ENCODE measurements at places on chromosomes 1 and 21.

DNA sequence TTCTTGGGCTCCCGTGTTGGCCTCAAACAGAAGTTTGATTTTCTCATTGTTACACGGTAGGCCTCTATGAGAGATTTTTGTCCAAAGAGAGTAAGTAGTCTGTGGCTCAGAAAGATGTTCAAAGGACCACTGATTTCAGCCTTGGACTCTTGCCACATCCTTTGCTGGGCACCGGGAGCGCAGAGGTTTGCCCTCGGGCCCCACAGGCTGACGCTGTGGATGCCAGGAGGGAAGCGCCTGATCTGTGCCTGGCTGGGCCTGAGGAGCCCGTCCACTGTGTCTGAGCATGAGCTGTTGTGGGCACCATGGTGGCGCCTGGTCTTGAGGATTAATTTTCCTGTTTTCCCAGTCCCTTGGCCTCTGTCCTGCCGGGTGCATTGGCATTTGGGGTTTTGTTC lies 52.3 kb downstream of the PCNT start:
- DNase-seq: no peak

- no peak for DNase-seq
Observed at GRCh38 chr21:34882719-34883131, 166.4 kb downstream of the RUNX1 start.

- DNase-seq: peak; percentile 71
Observed at GRCh38 chr1:203325026-203325417, 19.7 kb downstream of the BTG2 start.

DNA sequence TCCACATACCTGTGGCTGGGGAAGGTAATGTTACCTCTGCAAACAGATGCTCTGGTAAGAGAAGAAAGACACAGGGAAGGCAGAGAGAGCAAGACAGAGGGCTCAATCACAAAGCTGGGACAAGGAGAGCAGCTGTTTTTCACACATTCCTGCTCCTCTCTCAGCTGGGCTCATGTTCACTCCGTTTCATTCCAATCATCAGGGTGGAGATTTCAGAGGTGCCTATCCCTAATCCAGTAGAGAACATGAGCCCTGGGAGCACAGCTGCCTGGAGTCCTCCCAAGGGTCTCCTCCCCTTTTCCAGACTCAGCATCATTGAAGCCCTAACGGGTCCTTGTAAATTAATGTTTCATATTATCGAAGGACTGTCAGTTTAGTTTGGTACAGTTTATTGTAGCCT lies 19.4 kb downstream of the GADD45A start:
- DNase-seq: no peak

GRCh38 chr1:84319662-84320061 lies 18.2 kb downstream of the SAMD13 start:
- DNase-seq: no peak

- DNase-seq: no peak
Observed at GRCh38 chr1:16165548-16165947, 9.7 kb upstream of the EPHA2 start.

DNA sequence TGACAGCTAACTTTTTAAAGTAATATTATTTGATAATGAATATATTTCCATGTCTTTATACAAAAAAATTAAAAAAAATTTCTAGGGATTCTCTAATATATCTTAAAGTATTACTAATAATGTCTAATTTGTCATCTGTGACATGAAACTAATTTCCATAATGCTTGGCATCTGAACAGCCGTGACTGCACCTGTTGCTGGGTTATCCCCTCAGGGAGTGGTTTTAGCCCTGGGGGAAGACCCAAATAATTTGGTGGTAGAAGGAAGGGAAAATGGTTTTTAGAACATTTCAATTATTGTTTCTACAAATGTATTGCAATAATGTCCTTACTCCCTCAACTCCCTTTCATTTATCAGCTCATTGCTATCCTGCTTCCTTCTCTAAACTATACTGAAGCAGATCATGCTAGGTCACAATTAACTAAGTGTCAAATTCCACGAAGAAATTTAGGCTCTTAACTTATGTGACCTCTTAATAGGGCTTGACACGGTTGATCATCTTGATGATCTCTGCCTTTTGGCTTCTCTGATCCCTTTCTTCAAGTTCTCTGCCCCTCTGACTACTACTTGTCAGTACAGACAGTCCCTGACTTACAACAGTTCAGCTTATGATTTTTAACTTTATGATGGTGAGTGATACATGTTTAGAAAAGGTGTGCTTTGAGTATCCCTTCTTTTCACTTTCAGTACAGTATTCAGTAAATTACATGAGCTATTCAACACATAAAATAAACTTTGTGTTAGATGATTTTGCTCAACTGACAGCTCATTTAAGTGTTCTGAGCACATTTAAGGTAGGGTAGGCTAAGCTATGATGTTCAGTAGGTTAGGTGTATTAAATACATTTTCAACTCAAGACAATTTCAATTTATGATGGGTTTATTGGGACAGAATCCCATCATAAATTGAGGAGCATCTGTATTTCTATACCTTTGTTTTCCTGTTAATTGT lies 26.4 kb upstream of the DPH5 start:
- no peak for DNase-seq

- DNase-seq: peak; percentile 19
Observed at GRCh38 chr1:173503391-173503790, 26.3 kb downstream of the PRDX6 start.

DNA sequence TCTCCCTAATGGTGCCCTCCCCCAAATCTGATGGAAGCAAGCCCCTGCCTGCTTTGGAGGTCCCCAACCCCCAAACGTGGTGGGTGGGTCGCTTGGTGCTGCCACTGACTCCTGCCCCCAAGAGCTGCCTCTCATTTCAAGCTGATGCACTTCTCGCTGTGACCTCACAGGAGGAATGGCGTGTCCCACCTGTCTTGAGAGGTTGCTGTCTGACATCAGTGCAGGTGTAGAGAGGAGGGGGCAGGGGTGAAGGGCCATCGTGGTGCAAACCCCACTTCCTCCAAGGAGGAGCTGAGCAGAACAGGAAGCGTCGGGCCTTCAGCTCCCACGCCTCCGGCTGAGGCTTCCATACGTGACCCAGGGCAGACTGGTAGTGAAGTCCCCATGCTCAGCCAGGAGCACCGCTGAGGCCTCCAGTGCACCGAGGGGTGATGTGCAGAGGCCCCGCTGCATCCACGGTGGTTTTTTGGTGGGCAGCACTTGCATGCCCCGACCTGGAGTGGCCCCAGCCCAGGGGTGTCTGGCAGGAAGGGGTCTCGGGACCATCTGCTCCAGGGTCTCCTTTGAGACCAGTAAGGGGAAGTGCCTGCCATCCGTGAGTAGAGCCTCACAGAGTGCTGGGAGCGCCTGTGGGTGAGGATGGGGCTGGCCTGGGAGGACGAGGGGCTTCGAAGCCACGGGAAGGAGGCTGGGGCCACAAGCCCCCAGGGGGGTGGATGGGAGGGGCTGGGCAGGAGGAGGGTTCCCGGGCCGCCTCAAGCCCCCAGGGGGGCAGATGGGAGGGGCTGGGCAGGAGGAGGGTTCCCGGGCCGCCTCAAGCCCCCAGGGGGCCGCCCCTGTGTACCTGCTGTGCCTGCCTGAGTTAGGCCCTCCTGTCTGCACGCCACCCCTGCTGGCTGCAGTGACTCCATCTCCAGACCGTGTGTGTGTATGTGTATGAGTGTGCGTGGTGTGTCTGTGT lies 39.8 kb downstream of the WDR4 start:
- no peak for DNase-seq

GRCh38 chr1:114078116-114078515 lies 75.6 kb downstream of the SYT6 start:
- no peak for DNase-seq

DNA sequence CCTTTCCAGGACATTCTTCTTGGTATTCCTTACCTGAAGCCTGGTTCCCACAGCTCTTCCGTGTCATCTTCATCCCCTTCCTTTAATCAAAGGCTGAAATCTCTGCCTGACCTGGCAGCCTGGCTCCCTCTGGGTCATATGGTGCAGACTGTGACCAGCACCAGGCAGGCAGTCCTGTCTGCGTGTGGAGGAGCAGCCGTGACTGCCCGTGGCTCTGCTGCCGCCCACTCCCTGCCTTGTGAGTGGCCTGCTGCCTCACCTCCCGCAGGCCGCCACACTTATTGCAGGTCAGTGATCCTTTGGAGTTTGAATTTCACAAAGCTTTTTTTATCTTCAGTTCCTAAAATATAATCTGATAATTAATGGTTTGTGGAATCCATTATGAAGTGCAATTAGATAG lies 36.2 kb upstream of the EPHA8 start:
- DNase-seq: peak; percentile 68

GRCh38 chr1:55252942-55253589 lies 37.9 kb upstream of the USP24 start:
- no peak for DNase-seq

GRCh38 chr1:166164995-166165660 lies 1.7 kb downstream of the FAM78B start:
- DNase-seq: no peak

- no peak for DNase-seq
Observed at GRCh38 chr1:196650403-196650802, 1.4 kb upstream of the CFH start.

GRCh38 chr21:23861911-23862504 lies 1745.3 kb downstream of the MRPL39 start:
- DNase-seq: no peak

DNA sequence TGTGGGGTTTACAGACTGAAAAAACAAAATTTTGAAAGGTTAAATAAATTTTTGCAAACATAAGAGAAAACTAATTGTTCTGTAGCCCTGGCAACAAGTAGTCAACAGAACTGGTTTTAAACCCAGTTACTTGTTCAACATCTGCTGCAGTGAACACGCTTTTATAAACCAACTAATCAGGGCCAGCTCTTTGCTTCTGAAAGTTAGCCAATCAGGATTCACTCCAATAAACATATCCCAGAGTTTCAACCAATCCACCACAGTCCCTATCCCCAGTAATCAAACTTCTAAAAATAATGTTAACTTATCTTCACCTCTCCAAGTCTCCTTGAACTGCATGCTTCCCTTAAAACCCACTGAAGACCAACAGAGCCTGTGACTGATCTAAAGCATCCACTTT lies 306.6 kb downstream of the CTH start:
- no peak for DNase-seq

DNA sequence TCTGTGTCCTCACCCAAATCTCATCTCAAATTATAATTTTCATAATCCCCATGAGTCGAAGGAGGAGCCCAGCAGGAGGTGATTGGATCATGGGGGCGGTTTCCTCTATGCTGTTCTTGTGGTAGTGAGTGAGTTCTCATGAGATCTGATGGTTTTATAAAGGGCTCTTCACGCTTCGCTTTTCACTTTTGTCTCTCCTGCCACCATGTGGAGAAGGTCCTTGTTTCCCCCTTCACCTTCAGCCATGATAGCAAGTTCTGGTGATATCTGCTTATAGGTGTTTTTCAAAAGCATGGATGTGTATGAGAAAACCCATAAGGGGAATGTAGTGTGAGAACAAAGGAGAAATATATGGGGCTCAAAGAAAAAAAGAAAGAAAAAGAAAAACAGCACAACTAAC lies 405.9 kb upstream of the RGS18 start:
- no peak for DNase-seq

DNA sequence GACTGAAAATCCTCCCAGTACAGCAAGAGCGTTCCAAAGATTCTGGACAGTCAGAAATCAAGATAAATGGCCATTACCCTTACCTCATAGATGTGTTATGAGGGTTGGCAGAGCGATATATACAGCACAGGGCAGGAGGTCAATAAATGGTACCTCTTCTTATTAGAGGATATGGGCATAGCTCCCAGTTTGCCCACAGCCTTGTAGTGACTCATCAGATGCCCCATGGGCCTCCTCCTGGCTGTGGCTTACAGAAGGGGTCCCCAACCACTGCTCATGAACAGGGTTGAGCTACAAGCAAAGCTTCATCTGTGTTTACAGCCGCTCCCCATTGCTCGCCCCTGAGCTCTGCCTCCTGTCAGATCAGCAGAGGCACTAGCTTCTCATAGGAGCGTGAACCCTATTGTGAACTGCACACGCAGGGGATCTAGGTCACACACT lies 7.3 kb upstream of the IFNGR2 start:
- DNase-seq: no peak

DNA sequence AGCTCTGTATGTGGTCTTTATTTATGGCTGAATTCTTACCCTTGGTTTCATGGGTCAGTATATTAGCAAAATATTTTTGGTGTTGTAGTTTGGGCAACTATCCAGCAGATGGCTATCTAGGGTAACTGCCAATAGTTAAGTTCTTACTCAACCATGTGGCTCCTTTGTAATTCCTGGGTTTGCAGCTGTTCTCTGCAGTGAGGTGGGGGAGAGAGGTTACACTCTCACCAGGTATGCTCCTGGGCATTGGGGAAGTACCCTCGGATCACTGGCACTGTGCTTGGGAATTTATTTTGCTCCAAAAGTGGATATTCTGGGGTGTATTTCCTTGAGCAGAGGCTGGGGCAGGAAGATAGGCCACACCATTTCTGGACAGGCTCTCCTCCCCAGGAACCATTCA lies 436.7 kb upstream of the TMPRSS15 start:
- DNase-seq: peak; percentile 2

DNA sequence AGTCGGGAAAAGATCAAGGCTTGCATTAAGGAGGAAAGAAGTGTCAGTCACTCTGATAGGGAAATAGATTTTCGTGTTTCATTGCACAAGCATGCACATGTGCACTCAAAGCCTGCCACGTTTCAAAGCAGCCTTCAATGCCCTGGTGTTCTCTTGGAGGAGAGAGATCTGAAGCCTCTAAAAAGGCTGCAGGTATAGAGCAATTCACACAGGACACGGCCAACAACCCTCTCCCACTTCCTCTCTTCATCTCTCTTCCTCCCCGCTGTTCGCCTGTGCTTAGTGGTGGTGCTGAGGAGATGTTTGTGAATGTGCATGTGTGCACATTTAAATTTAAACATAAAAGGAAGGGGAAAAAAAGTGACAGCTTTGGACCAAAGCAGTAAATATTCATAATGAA lies 117.7 kb downstream of the NUF2 start:
- no peak for DNase-seq

DNA sequence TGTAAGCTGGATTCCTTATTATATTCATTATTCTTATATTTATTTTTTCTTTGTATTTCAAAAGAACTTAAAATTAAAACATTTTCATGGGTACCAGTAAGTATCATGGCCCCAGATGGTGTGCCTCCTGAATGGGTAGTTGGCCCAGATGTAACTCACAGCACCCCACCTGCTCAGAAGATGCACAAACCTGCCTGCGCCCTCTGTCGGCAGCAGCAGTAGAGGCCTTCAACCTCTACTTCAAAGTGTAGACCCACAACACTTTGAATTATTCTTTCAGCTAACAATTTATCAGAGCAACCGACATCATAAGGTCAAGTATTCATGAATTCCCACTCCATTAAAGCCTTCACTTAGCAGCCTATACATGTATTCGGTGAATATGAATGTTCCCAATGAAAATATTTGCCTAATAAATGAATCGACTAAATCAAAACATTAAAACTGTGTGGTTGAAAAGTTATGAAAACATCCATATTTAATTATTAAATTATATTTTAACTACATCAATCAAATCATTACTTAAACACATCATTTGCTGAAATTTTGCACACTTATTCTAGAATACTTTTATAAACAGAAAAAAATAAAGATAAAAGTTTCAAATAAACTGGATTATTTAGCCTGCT lies 25.4 kb downstream of the PIGM start:
- DNase-seq: peak; percentile 83

GRCh38 chr1:74715236-74715502 lies 17.7 kb downstream of the CRYZ start:
- no peak for DNase-seq
